ENCODE measurements at places on chromosomes 4 and X.

GRCh38 chr4:92387459-92388069, 83.8 kb downstream of the GRID2 start:
- DNase-seq = no peak

- DNase-seq = no peak
These were observed 245.4 kb downstream of the DCLK2 start for GRCh38 chr4:150323406-150324325.

DNA sequence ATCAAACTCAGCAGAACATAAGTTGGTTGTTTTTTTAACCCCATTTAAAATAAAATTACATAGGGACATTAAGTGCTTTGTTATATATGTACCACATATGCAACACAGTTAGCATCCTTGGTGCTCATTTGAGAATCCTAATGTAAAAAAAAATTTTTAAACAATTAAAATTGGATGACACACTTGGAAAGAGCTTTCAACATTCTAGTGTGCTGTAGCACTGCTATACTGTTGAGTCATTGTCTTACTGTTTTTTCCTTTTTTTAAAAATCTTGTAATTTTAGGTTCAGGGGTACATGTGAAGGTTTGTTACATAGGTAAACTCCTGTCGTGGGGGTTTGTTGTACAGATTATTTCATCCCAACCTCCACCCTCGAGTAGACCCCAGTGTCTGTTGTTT, 12.8 kb downstream of the THAP9 start:
- no peak for DNase-seq

DNA sequence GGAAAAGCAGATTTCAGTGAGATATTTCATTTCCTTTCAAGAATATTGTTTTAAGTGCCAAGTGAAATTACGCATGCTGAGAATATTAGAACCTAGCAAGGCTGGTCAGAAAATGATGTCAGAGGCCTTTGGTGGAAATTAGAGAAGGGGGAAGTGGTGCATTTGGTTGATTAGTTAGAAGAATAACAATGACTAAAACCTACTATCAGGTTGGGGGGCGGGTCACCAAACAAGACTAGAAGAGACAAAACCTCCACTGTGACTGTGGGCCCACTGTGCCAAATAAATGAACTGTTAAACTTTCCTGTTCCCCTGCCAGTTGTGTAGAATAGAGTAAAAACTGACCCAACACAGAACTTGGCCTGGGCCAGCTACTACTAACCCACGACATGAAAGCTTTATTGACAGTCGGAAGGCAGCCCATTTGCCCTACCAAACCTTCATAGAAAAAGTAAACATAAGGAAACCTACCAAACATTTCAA, 2.9 kb downstream of the RAPGEF2 start:
- no peak for DNase-seq

DNA sequence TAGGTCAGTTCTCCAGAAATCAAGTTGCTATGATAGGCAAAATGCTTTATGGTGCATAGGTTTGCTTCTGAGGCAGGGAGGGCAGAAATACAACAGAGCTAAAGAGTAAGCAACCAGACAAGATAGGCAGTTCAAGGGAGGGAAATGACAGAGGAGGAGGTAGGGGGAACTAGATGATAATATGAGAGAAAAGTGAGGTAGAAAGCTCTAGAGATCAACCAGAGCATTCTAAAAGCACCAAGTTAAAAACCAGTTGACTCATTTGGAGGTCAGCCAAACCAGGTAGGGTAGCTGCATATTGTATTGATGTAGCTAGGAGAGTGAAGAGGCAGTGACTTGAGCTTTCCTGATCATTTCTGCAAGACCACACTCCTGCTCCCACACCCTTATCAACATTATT, 49.0 kb upstream of the SLC16A2 start:
- no peak for DNase-seq

DNA sequence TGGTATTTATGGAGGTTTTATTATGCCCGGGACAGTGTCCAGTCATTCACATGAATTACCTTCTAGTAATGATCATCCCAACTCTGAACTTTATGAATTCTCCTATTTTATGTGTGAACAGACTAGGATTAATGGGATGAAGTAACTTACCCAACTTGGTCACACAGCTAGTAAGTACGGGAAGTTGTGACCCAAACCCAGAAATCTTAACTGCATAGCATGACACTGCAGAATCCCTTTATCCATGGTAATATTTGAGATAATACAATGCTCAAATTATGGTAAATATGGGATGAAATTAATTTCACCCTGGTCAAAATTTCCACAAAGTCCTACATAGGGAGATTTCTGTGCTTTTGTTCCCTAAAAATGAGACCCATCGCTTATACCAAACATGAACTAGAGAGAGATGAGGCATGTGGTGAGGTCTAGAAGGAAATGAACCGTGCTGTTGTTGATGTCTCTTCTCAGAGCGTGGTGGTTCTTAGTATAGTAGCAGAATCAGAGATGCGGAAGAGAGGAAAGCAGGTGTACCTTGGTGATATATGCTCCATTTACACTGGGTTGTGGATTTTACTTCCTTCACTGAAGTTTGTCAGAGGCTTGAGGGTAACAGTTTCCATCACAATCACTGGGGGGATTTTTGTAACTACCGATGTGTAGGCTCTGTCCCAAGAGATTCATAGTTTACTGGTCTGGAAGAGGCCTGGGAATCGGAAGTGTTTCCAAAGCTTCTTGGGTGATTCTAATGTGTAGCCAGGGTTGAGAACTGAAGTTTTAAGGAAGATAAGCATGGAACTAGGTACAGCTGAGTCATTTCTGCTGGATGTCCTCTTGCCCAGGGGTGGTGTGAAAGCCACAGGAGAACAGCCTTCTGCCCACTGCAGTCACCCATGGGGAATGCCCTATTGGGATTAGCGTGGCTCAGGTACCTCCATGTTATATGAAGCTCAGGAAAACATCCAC, 30.2 kb upstream of the FAM9C start:
- DNase-seq = peak; percentile 41

DNA sequence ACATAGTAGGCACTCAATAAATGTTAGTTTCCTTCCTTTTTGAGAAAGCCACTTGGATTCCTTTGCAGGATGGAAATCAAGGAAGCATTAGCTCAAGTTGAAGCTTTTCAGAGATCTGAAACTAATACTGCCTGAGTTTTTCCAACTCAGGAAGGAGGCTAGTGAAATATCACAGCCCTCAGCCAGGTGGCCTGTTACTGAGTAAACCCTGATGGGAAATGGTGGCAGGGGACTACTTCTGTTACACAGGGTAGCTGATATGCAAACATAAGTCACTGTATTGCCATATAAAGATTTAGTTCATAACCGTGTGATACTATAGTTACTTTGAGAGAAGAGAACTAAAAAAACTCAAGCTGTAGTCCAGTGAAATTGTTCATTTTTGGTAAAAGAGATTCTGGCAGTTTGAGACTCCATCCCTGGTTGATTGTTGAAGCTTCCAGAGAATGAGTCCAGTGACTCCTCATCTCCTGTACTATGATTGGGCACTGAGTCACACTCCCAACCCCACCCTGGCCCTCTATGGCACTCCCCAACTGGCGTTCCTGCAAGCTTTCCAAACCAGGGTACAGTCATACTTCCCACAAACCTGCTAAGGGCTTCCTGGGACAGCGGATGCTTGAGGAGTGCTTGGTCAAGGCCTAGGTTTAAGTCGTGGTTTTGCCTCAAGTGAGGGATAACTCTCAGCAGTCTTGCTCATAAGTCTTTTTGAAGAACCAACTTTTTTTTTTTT, 81.8 kb downstream of the MID1IP1 start:
- DNase-seq = no peak

GRCh38 chrX:42530027-42530426, 247.9 kb downstream of the PPP1R2C start:
- DNase-seq = no peak

DNA sequence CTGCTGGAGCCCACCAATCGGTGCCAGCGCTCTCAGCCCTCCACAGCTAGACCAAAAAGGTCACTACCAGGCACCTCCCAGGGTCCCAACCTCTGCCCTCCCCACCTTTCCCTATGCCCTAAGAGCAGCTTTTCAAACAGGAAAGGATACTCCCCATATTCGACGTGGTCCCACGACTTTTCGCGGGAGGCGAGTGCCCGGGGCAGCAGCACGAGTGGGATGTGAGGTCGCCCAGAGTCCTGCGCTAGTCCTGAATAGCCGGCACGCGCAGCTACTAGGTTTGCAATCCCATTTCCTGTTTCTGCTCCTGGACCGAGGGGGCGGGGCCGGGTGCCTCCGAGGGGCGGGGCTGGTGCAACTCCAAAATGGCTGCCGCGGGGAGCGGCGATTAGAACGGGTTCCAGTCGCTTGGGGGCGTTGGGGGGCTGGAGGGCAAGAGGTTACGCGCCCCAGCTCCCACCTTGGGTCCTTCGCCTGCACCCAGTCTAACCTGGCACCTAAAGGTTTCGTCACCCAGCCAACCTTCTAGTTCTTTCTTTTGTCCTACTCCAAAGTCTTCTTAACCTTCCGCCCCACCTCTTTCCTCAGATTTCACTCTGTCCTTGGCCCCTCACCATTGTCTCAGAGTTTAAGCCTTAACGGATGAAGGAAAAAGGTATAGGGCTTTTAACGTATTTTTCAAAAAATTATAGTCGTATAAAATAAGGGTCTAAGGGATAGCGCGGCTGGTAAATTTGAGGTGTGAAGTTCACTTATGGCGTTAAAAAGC, 85.0 kb upstream of the TENT5D start:
- peak; percentile 0 for DNase-seq

DNA sequence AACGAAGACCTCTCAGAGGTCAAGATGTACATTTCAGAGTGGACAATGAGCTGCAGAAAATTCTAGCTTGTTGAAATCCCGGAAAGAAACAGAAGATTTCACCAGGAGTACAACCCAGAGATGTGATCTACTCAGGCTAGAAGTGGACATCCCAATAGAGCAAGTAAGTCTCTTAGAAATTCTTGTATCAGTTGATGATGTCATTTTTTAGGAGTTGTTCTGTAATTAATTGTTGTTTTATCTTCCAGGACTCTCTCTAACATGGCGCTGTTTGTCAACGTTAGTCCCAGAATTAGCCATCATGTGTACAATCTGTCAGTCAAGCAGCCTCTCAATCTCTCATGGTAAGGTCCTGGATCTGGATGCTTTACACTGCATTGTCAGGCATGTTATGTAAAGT, 174.4 kb downstream of the GRIA3 start:
- DNase-seq = no peak

- DNase-seq = no peak
These were observed 21.7 kb downstream of the TMEM184C start for GRCh38 chr4:147638942-147639341.

- no peak for DNase-seq
These were observed 72.2 kb downstream of the CCKAR start for GRCh38 chr4:26418107-26418506.

GRCh38 chr4:83552924-83553323, 17.0 kb downstream of the GPAT3 start:
- DNase-seq = no peak

- DNase-seq = no peak
These were observed 131.8 kb upstream of the TMLHE start for GRCh38 chrX:155744534-155744933.

DNA sequence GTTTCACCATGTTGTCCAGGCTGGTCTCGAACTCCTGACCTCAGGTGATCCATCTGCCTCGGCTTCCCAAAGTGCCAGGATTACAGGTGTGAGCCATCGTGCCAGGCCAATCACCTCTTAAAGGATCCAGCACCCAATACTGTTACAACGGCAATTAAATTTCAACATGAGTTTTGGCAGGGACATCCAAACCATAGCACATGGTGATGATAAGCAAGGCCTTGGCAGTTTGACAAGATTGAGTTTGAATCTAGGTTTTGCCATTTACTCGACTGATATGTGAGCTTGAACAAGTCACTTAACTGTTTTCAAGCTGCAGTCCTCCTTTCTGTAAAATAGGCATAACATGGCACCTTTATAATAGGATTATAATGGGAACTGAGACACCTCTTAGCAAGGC, 84.1 kb downstream of the GPR82 start:
- DNase-seq = no peak

DNA sequence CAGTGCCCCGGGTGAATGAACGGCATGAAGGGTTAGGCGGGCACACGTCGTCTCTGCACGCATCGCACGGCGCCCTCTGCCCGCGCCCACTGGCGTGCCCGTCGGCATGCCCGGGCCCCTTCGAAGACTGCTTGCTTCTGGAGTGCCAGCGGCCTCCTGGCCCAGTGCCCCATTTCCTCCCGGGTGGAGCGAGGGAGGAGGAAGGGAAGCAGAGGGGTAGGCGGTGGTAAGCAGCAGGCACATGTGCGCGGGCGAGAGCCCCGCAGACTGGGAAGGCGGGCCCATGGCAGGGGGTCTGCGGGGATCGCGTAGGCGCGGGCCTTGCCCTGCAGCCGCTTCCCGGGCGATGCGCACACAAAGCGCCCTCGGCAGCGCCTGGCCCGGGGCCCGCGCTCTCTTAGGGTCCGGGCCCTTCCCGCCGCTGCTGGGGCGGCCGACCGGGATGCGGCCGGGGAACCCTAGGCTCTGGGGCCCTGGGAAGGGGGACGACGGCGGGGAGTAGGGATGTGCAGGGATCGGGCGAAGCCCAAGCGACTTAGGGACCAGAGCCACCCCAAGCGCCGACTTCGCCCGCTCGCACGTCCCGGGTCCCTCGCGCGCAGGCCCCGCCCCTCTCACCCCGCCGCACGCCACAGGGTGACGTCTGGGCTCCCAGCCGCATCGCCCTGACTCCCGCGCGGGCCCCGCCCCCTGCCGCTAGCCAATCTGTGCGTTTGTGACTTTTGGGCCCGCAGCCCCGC, 866 bp upstream of the EMD start:
- DNase-seq = no peak

DNA sequence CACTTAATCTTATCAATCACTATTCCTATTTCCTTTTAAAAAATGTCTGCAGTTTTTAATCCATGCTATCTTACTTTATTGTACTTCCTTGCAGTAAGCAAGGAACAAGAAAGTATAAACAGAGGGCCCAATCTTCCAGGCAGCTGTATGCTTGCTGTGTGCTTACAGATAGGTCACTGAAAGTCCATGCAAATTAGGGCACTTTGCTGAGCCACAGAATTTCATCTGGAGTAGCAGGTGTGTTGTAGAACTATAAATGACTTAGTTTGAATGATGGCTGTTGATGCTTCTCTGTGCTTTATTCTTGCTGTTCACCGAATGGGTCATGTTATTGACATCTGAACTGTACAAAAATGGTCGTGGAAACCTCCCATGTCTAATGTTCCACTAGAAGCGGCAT, 154.6 kb downstream of the ATOH1 start:
- DNase-seq = no peak

GRCh38 chrX:134144231-134144630, 92.8 kb upstream of the CCDC160 start:
- no peak for DNase-seq

GRCh38 chrX:70554523-70554922, 109.9 kb downstream of the DLG3 start:
- DNase-seq = no peak

- no peak for DNase-seq
These were observed 7.5 kb downstream of the FHDC1 start for GRCh38 chr4:152943672-152944071.

DNA sequence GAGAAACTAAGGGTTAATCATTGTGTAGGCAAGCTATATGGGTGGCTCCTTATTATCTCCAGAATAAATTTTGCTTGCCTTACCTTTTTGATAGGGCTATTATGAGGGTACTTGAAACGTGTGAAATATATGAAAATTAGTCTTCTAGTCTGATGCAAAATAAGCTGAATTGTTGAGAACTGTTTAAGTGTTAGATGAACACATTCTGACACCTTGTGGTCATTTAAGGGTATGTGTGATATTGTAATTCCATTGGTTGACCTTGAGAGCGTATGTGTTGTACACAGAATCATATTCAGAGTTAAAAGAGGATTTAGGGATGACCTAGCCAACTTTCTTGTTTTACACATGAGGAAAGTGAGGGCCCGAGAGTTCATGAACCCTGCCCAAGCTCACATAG, 44.6 kb upstream of the LINC00632 start:
- no peak for DNase-seq

All from thymus (tissue), 14 donors.